ENCODE measurements at places on chromosomes 3 and 15.

GRCh38 chr3:186024210-186024609 is 84.7 kb downstream of the ETV5 start:
- DNase-seq: no peak

GRCh38 chr3:134334901-134335280 is 39.4 kb downstream of the AMOTL2 start:
- DNase-seq: no peak

DNA sequence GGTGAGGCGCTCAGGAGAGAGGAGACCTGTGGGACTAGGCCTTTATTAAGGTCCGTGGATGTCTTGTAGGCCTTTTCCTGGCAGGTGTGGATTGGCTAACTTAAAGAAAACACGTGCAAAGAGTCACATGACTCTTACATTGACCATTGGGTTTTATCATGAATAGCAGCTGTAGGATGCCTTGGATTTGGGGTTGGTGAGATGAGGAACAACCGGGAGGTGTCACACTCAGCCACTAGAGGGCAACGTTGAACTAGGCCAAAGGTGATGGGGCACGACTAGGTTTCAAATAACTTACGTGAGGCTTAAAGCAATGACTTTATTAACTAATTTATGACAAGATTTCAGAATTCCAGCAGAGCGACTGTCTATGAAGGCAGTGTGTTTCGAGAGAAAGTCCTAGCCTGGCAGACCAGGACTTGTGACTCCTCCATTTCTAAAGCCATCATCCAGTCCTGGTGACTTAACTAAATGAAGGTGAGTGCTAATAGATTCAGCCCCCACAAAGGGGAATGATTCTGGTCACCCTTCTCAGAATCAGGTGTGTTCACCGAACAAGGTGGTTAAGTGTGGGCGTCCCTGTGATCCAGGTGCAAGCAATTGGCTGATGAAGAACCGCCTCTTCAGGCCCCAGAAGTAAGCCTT is 345.6 kb downstream of the MCTP2 start:
- no peak for DNase-seq

DNA sequence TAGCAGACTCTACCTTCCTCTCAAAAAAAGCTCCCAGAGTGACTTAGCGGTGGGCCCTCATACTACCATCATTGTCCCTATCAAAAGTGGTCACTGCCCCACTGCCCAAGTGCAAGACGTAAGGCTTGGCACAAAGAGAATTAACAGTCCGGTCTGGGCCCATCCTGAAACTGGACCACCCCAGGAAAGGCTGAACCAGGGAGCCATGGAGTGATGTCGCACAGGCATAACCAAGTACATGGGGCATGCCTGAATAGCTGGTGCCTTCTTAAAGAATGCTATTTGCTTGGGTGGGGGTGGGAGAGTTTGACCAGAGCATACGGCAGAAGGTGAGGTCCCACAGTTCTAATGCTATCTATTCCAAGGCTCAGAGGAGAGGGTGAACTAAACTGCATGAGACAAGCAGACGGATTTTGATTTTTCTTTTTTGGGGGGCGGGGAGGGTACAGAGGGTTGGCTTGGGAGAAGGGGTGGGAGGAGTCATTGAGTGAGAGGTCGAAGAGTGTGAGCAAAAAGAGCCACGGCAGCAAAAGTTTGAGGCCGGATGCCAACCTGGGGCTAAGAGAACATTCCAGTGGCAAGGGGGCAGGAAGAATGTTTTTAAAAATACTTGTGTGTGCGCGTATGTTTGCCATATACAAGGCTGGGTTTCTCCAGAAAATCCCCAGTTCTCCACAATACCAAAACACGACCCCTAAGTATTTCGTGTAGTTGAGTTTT is 50.2 kb downstream of the FAM174B start:
- DNase-seq: no peak

DNA sequence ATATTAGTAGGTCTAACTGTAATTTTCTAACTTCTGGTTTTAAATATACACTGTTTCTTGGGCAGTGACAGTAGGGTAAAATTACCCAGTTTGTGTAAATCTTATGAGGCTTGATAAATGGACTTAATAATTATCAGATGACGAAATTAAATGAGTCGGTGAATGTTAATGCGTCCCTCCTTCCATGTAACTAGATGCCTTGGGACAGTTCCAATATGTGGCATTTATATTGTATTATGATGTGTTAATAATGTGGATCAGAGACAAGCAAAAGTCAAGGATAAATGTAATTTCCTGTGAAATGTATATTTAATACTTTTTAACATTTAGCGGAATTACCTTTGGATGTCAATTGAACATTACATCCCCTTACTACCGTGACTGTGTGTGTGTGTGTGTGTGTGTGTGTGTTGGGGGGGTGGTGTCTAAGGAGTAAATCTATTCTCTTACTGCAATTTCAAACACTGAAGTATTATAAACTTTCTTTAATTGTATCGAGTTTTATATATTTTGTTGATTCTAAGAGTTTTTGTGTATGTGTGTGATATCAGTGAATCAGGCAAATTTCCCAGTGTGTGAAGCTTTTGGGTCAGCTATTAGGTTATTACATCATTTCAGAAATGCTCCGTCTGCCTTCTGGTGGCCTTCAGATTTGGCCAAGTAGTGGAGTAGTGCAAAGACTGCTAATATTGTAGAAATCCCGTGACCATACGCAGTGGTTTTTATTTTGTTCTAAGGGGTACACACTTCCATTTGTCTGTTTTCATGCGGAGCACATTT is 50.1 kb downstream of the CNTN4 start:
- no peak for DNase-seq

DNA sequence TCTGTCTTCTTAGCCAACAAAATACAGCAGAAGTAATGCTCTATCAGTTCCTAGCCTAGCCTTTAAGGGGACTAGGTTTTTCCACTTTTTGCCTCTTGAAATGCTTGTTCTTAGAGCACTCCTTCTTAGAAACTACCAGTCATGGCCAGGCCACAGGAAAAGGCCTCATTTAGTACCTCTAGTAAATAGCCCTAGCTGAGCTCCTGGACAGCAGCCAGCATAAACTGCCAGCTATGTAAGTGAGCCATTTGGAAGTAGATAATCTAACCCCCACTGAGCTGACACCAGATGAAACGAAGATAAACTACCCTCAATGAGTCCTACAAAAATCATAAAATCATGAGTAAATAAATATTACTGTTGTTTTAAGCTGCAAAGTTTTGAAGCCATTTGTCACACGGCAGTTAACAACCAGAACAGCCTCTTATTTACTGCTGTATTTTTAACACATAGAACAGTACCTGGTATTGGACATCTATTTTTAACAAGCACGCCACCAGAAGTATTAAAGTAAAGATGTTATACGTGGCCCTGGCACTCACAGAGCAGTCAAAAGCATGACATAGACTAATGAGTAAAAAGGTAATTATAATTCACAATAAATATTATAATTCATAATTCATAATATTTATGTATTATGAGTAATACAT is 12.0 kb downstream of the TBC1D5 start:
- DNase-seq: no peak

GRCh38 chr15:28026764-28027713 is 72.1 kb downstream of the OCA2 start:
- DNase-seq: no peak

- DNase-seq: no peak
Measured at GRCh38 chr3:146537603-146538002, 6.8 kb downstream of the PLSCR1 start.

GRCh38 chr3:65939801-65940246 is 98.9 kb downstream of the MAGI1 start:
- no peak for DNase-seq

- DNase-seq: peak; percentile 33
Measured at GRCh38 chr15:101451266-101451799, 38.2 kb downstream of the PCSK6 start.

DNA sequence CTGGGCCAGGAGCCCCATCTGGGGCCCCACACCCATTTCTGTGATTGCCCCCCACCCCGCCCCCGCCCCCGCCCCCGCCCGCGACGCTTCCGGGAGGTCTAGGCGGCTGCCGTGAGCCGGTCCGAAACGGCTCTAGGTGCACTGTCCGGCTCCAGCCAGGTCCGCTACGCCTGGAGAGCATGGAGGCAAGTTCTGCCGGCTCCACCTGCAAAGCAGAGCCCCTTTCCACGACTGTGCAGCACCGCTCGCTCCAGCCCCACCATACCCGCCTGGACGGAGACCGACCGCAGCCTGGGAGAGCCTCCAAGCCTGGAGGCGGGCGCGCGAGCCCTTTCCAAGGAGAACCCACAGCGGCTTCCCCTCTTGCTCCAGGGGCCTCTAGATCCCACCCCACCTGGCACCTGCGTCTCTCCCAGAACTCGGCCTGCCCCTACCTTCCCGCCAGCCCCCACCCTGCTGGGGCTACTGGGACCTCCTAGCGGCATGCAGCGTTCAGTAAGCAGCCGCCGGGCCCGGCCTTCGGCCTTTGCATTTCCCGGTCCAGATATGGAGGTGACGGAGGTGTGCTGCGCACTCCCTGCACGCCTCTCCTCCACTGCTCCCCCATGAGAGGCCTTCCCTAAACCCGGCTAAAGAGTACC is 66.2 kb downstream of the KLF13 start:
- no peak for DNase-seq

- DNase-seq: peak; percentile 70
Measured at GRCh38 chr15:39976291-39977274, 42.7 kb downstream of the EIF2AK4 start.

- DNase-seq: no peak
Measured at GRCh38 chr3:86961297-86961696, 29.7 kb downstream of the VGLL3 start.

DNA sequence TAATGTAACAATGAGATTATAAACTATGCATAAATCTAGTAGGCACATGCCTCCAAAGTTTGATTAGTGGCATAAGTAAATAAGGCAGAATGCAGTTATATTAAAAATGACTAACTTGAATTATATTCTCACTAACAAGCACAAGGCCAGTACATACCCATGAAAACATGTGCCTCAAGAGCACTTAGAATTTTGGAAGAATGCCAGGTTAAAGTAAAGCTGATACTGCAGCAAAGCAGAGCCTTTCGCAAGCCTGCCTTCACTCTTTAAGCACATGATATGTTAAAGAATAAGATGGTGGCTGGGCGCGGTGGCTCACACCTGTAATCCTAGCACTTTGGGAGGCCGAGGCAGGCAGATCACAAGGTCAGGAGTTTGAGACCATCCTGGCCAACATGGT is 49.0 kb downstream of the KBTBD12 start:
- DNase-seq: no peak

DNA sequence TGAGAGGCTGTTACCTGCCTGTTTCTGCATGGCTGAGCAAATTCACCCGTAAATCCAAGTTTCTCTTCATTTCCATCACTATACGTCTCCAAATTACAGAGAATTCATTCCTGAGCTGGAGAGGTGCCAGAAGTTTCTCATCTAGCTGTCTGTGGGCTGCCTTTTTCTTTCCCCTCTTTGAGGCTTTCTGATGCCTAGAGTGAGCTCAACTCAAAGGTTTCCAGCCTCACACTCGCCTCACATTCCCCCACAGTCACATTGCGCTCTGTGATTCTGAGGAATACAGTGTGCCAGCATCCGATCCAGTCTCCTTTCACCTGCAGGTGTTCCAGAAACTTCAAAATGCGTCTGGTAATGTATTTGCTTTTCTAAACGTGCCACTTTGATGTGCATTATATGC is 267.2 kb downstream of the MFSD1 start:
- DNase-seq: no peak

- DNase-seq: no peak
Measured at GRCh38 chr3:100869787-100870186, 123.4 kb downstream of the ABI3BP start.

GRCh38 chr3:13022348-13023234 is 50.6 kb downstream of the IQSEC1 start:
- no peak for DNase-seq

GRCh38 chr3:189186101-189186500 is 14.3 kb downstream of the TPRG1 start:
- no peak for DNase-seq

Measured in posterior cingulate gyrus (tissue), 11 donors.